A549 treated with DMSO at 1 μM for 4 hours (cell line): ENCODE measurements at places on chromosomes 2 and 18. TPM values are rescaled to one million over a fixed set of nuclear protein-coding genes. Genes with fewer than 3 reads are reported as not detected.

AGPS gene
- 37.5 to 57.7 TPM (median 51.8 TPM) in 5 replicates for total RNA-seq

HOXD10 gene
- total RNA-seq: 5.7 to 8.5 TPM (median 7.4 TPM) in 5 replicates

CYP27A1 gene
- 0.03 to 0.34 TPM (median 0.19 TPM) in 4 of 5 replicates, not detected in the other for total RNA-seq

STARD6 gene
- total RNA-seq: not detected in 5 replicates

BOK gene
- 22.6 to 33.2 TPM (median 30.6 TPM) in 5 replicates for total RNA-seq

SNRNP27 gene
- 47.3 to 70.6 TPM (median 57.9 TPM) in 5 replicates for total RNA-seq

CPO gene
- 0.09 to 0.19 TPM (median 0.17 TPM) in 3 of 5 replicates, not detected in the others for total RNA-seq

UGT1A4 gene
- 0.07 TPM in 1 of 5 replicates, not detected in the others for total RNA-seq

OTOS gene
- 0.21 TPM in 1 of 5 replicates, not detected in the others for total RNA-seq

MC2R gene
- total RNA-seq: not detected in 5 replicates

MITD1 gene
- total RNA-seq: 25.0 to 31.9 TPM (median 29.6 TPM) in 5 replicates

BIRC6 gene
- 31.9 to 40.4 TPM (median 38.5 TPM) in 5 replicates for total RNA-seq

LRP1B gene
- total RNA-seq: not detected in 5 replicates
